ENCODE measurements at places on chromosomes 4 and X.

GRCh38 chr4:62208921-62209320 is 1008.8 kb downstream of the ADGRL3 start:
- H3K36me3 ChIP-seq: no peaks in the 10 kb centered on the region
- no peaks in the 10 kb centered on the region for H3K27me3 ChIP-seq
- H3K4me3 ChIP-seq: no peak overlapping the region
- peak; percentile 84 for DNase-seq
- peak overlapping the region; percentile 55 for H3K27ac ChIP-seq

DNA sequence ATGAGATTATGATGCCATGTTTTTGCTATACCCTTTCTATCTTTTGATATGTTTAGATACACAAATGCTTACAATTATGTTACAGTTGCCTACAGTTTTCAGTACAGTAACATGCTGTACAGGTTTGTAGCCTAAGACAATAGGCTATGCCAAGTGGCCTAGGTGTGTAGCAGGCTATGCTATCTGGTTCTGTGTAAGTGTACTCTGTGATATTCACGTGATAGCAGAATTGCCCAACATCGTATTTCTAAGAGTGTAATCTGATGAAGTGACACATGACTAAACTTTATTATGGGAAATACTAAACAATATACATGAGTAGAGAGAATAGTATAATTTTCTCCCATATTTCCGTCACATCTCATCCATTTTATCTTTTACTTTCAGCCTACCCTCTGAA is 97.0 kb downstream of the CLDN22 start:
- H3K36me3 ChIP-seq: no peaks in the 10 kb centered on the region
- H3K4me1 ChIP-seq: no peaks in the 10 kb centered on the region
- H3K4me3 ChIP-seq: no peak overlapping the region

GRCh38 chr4:55838952-55839351 is 14.5 kb upstream of the EXOC1 start:
- H3K4me3 ChIP-seq: no peak overlapping the region
- H3K27me3 ChIP-seq: no peaks in the 10 kb centered on the region
- no peak overlapping the region for H3K27ac ChIP-seq
- no peaks in the 10 kb centered on the region for H3K36me3 ChIP-seq
- no peak for DNase-seq

DNA sequence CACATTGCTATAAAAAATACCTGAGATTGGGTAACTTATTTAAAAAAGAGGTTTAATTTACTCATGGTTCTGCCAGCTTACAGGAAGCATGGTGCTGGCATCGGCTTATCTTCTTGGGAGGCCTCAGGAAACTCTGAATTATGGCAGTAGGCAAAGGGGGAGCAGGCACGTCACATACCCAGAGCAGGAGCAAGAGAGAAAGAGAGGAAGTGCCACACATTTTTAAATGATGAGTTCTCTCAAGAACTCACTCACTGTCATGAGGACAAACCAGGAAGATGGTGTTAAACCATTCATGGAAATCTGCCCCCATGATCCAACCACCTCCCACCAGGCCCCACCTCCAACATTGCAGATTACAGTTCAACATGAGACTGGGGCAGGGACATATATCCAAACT is 10.0 kb upstream of the AFF1 start:
- no peak overlapping the region for H3K27ac ChIP-seq
- no peaks in the 10 kb centered on the region for H3K4me1 ChIP-seq
- H3K4me3 ChIP-seq: no peak overlapping the region
- no peaks in the 10 kb centered on the region for H3K36me3 ChIP-seq
- no peaks in the 10 kb centered on the region for H3K27me3 ChIP-seq

GRCh38 chr4:8771666-8772065 is 100.0 kb downstream of the HMX1 start:
- no peaks in the 10 kb centered on the region for H3K36me3 ChIP-seq
- no peak for DNase-seq
- H3K27me3 ChIP-seq: peaks cover 17% of the 10 kb centered on the region
- no peak overlapping the region for H3K4me3 ChIP-seq
- H3K4me1 ChIP-seq: no peaks in the 10 kb centered on the region
- no peak overlapping the region for H3K27ac ChIP-seq

DNA sequence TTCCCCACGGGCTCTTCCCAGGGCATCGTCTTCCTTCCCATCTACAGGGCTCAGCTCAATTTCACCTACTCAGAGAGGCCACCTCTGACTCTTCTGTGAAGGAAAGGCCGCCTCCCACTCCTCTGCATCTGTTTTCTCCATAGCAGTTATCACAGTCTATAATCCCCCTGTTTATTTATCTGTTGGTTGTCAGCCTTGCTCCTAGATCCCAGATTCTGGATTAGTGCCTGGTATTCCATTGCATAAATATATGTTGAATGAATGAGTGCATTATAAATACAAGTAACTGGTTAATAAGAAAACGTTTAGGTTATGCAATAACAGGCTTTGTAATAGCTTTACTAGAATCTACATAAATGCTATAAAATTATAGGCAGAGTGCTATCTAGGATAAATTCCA is 52.9 kb downstream of the NSG1 start:
- peak; percentile 62 for DNase-seq
- H3K27me3 ChIP-seq: no peaks in the 10 kb centered on the region
- H3K27ac ChIP-seq: no peak overlapping the region
- no peaks in the 10 kb centered on the region for H3K36me3 ChIP-seq

DNA sequence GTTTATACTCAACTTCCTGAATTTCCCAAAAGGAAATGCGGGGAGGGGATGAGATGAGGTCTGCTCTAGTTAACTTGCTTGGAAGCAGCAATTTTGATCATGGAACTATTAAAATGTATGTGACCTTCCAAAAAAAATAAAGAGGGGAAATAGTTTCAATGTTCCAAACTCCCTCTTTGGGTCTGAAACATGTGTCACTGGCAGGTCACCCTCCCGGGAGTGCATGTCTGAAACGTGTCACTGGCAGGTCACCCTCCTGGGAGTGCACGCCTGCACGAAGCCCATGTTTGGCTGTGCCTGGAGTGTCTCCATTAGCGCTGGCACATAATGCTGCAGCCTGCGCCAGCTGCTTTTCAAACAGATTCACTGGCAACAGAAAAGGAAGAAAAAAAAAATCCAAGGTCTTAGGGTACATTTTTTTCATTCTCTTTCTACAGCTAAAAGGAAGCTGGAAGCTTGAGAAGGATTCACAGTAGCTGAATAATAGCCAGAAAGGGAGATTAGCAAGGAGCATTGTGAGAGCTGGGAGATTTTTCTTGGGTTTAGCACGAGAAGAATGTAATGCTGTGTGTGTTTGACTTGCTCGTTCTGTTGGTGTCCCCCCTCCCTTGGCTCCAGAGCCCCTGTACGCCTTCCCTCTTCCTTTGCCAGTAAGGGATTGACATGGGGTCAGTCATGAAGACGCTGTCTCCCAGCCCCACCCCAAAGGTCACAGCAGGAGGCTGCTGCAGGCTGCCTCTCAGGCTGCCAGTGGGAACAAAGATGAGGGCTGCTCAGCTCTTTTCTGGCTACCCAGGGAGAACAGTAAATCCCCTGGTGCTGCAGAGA is 39.2 kb upstream of the TLR3 start:
- no peak overlapping the region for H3K4me3 ChIP-seq
- DNase-seq: no peak
- no peaks in the 10 kb centered on the region for H3K36me3 ChIP-seq
- H3K27ac ChIP-seq: no peak overlapping the region
- H3K27me3 ChIP-seq: no peaks in the 10 kb centered on the region

GRCh38 chr4:165763640-165764039 is 109.4 kb upstream of the TLL1 start:
- H3K27me3 ChIP-seq: no peaks in the 10 kb centered on the region
- no peak for DNase-seq
- H3K27ac ChIP-seq: no peak overlapping the region
- H3K36me3 ChIP-seq: no peaks in the 10 kb centered on the region

DNA sequence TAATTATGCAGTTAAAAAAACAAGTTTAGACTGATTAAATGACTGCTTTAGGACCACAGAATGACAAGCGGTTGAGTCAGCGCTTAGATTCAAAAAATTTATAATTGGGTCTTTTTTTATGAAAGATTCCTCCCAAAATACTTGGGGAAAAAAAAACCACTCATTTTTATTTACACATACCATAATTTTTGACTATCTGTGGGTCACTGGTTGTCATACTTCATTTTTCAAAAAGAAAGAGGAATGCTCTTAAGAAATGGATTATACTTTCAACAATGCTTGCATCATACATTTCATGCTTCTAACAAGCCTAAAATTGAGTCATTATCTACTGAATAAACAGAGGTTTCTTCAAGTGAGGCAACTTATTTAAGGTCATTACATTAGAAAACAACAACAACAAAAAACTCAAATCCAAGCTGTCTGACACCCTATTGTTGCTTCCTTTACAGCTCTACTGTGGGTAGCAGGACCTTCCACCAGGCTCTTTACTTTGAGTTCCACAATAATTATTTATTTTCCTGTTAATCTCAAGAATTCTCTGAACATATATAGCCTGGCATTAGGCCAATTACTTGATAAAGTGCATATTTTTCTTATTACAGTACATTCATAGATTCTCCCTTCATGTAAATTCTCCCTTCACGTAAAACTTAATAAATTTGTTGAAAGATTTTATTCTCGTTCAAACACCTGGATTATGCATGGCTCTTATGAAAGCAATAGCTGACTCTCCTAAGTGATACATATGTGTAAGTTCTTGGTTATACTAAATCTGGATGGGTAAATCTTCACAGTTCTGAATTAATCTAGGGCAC is 445.5 kb downstream of the PCDH10 start:
- H3K27me3 ChIP-seq: no peaks in the 10 kb centered on the region
- no peaks in the 10 kb centered on the region for H3K4me1 ChIP-seq
- DNase-seq: no peak
- H3K4me3 ChIP-seq: no peak overlapping the region
- no peaks in the 10 kb centered on the region for H3K36me3 ChIP-seq

- DNase-seq: no peak
- H3K4me3 ChIP-seq: no peak overlapping the region
Measured at GRCh38 chr4:180422989-180423711, 1820.1 kb upstream of the TENM3 start.

GRCh38 chrX:153983321-153983801 is 10.8 kb downstream of the TMEM187 start:
- no peaks in the 10 kb centered on the region for H3K36me3 ChIP-seq
- H3K27ac ChIP-seq: no peak overlapping the region
- no peaks in the 10 kb centered on the region for H3K27me3 ChIP-seq

GRCh38 chr4:1854752-1855151 is 1.2 kb downstream of the LETM1 start:
- H3K4me3 ChIP-seq: peak overlapping the region; percentile 68
- no peak for DNase-seq
- no peaks in the 10 kb centered on the region for H3K36me3 ChIP-seq
- H3K4me1 ChIP-seq: no peaks in the 10 kb centered on the region

GRCh38 chr4:27009539-27009938 is 148.9 kb downstream of the STIM2 start:
- peaks cover 8% of the 10 kb centered on the region for H3K36me3 ChIP-seq
- no peaks in the 10 kb centered on the region for H3K4me1 ChIP-seq
- no peak overlapping the region for H3K27ac ChIP-seq
- H3K27me3 ChIP-seq: no peaks in the 10 kb centered on the region
- no peak for DNase-seq
- no peak overlapping the region for H3K4me3 ChIP-seq

DNA sequence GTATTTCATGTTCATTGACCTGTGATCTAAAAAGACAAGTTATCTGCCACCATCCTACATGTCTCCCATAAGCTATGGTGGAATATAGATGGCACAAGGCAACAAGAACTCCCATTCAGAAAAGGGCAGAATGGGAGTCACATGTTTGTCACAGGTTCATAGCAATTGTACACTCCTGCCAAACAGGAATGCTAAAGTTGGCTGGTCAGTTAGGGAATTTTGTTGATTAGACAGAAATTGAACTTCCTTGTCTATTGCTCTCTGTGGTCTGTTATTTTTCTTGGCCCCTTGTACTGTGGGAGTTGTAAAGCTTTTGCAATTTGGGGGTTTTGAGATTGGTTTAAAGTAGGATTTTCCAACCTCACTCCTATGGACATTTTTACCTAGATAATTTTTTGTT is 101.7 kb upstream of the SOD3 start:
- no peaks in the 10 kb centered on the region for H3K4me1 ChIP-seq
- H3K4me3 ChIP-seq: no peak overlapping the region
- no peaks in the 10 kb centered on the region for H3K27me3 ChIP-seq
- DNase-seq: no peak
- H3K27ac ChIP-seq: no peak overlapping the region

Measured in SJCRH30 (cell line).